ENCODE measurements at places on chromosomes 6 and 20.

GRCh38 chr20:44609516-44610312 is 27.3 kb downstream of the PKIG start:
- DNase-seq: peak; percentile 81

- no peak for DNase-seq
Measured at GRCh38 chr6:31464252-31465184, 33.4 kb upstream of the MICB start.

DNA sequence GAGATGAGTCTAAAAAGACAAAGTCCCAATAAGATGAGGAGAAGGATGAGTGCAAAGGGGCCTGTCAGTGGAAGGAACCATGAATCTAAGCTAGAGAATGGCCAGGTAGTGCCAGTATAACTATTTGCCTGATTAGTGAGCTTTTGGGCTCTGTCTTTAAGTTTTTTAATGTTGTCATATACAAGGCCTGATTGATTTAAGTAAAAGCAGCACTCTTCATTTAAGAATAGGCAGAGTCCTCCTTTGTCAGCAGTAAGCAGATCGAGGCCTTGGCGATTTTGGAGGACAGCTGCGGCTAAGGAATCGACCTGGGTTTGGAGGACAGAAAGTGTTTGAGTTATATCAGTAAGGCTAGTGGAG is 753.4 kb upstream of the ADGRB3 start:
- DNase-seq: no peak

DNA sequence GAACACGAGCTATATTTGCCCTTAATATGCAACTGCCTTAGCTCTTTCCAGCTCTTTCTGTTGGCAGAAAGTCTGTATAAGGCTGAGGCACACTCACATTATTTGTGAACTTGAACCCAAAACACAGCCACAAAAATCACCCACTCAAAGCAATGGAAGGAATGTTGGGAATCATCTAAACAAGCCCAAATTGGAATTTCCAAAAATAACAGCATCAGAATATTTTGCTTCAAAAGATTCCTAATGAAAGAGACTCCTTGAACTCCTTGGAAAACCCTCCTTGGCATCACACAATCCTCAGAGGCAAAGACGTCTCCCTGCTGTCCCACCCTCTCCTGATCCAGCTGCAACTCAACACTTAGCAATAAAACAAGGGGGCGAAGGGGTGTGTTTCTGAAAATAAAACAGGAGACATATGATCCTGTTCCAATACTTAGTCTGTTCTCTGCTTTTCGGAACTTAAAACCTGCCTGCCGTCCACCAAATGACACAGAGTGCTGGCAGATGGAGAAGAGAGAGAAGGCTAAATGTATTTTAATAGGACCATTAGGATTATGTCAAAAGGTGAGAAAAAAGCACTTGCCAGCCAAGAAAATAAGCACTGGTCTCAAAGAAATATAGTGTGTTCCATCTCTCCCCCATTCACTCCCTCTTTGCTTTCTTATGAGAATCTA is 320.7 kb upstream of the JARID2 start:
- DNase-seq: no peak

DNA sequence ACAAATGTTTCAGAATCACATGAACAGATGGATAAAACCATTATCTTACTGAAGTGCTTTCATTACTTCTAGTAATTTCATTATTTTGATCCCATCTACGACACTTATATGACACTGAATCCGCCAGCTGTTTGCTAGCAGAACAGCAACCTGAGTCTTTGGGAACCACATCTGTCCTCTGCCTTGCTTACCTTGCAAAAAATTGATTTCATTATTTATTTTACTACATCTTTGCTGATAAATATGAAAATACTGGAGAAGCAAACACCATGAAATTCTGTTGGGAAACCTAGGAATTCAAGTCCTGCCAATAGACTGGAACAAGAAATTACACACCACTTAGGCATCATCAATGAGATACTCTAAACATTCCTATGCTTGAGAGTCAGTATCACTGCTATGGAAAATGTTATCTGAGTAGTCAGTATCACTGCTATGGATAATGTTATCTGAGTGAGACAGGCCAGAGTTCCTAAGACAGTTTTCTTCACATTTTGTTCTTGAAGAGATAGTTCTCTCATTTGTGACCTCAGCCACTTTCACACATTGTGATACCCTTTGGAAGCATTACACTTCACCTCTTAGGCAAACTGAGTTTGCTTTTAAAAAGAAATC is 91.9 kb downstream of the PDE10A start:
- no peak for DNase-seq

DNA sequence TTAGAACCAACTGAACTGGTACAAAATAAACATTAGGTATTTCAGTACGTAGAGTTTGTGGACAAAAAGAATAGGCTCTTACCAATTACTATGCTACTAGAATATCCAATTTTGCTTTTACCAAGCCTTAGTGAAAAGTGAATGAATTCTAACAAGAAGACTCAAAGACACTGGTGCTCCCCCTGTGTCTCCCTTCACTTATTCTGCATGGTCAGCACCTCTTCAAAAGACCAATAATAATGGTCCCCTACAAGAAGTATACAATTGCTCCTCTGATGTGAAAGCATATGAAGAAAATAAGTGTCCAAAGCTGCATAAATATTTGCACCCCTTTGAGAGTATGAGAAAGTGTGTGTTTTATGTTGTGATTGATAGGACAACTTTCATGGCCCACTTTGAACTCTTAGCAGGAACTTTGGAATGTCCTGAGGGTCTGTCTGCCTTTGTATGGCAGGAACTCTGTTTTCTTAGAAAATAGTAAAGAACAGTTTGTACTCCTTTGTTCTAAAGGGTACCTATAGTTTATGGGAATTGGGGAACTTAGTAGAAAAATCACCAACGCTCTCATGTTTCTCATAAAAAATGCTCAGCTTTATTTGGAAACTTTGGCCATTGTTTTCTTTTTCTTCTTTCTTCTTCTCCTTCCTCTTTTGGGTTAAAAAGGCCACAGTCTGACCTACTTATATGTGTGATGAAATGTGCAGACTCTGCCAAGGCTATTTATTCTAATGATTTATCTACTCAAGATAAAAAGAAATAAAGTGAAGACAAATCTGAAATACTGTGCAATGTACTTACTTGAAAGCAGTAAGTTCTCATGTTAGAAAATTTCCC is 352.4 kb downstream of the LAMA2 start:
- no peak for DNase-seq

DNA sequence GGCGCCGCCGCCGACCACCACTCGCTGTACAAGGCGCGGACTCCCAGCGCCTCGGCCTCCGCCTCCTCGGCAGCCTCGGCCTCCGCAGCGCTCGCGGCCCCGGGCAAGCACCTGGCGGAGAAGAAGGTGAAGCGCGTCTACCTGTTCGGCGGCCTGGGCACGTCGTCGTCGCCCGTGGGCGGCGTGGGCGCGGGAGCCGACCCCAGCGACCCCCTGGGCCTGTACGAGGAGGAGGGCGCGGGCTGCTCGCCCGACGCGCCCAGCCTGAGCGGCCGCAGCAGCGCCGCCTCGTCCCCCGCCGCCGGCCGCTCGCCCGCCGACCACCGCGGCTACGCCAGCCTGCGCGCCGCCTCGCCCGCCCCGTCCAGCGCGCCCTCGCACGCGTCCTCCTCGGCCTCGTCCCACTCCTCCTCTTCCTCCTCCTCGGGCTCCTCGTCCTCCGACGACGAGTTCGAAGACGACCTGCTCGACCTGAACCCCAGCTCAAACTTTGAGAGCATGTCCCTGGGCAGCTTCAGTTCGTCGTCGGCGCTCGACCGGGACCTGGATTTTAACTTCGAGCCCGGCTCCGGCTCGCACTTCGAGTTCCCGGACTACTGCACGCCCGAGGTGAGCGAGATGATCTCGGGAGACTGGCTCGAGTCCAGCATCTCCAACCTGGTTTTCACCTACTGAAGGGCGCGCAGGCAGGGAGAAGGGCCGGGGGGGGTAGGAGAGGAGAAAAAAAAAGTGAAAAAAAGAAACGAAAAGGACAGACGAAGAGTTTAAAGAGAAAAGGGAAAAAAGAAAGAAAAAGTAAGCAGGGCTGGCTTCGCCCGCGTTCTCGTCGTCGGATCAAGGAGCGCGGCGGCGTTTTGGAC is 2.0 kb downstream of the SOX4 start:
- DNase-seq: no peak

- no peak for DNase-seq
Measured at GRCh38 chr20:41047975-41048305, 19.3 kb downstream of the TOP1 start.

GRCh38 chr20:50630578-50631263 is 60.6 kb downstream of the RIPOR3 start:
- DNase-seq: no peak

DNA sequence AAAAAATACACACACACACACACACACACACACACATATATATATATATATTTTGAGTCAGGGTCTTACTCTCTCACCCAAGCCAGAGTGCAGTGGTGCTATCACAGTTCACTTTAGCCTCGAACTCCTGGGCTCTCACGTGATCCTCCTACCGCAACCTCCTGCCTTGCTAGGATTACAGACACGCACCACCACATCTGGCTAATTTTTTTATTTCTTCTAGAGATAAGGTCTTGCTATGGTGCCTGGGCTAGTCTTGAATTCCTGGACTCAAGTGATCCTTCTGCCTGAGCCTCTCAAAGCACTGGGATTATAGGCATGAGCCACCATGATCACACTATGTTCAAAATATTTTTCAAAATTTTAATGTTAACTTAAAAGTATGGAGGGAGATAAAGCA is 43.5 kb downstream of the NUP153 start:
- no peak for DNase-seq

DNA sequence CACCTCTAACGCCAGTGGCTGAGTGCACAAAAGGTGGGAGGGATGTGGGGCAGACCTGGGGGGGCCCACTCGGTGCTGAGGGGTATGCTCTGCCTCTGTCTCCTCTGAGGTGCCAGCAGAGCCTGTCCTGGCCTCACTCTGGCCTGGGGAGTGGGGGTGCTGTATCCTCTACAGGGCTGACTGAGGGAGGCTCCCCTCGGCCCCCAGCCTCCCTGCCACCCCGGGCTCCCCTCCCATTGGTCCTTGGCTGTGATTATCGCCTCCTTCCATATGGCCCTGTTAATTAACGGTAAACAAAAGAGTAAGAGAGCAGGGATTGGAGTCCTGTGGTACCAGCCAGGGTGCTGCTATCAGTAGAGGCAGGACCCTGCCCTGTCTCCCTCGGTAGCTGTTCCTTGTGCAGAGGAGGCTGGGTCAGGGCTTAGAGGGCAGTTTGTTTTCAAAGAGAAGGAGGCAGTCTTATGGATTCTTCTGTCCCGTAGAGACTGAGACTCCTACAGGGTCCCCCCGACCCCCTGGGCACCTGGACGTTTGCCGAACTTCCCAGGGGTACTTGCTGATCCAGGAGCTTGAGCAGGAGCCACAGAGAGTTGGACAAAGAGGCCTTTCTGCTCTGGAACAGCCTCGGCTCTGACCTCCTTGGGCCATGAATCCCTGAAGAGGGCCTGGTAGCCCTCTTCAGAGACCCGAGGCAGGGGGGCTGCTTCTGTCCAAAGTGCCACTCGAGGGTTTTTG is 1.8 kb downstream of the MYT1 start:
- no peak for DNase-seq

DNA sequence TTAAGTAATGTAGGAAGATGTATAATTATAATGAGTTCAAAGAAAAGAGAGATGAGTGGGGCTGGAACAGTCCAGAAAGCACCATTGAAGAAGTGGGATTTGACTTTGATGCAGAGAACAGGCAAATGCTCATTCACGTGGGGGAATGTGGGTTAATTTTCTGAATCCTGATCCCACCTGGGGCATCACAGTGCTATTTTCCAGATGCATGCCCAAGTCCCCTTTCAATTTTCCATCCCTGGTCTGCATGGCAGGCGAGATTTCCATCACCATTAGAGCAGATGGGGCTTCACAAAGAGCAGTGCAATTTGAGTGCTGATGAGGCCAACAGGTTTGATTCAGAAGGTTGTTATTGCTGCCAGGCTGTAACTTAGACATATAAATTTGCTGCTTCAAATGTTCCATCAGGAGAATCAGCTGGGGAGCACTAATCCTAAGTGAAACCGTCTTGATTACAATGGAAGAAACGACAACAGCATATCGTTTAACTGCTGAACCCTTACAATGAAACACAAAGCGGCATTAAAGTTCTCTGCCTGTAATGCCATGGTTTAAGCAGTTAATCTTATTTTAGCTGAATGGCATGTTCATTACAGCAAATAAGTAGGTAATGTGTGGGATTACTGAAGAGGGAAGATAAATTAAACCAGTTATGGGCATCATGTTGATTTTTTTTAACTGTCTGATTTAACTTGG is 45.2 kb downstream of the OSTM1 start:
- DNase-seq: no peak

DNA sequence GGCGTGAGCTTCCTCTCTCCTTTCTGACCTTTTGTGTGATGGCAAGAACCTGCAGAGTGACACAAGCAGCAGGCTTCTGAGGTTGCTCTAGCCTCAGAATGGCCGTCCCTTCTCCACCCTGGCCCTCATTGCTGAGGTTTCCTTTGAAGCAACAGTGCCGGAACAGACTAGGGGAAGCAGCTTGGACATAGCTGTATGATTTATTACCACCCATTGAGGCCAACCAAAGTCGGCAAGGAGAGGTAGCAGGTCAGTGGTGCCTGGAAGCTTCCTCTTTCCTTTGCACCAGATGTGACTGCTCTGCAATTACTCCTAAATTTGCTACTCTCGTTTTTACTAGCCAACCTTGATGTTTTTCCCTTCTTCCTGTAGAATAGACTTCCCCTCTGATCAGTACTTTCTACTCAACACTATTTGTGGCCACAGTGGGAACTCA is 31.4 kb downstream of the PTPN1 start:
- DNase-seq: no peak

DNA sequence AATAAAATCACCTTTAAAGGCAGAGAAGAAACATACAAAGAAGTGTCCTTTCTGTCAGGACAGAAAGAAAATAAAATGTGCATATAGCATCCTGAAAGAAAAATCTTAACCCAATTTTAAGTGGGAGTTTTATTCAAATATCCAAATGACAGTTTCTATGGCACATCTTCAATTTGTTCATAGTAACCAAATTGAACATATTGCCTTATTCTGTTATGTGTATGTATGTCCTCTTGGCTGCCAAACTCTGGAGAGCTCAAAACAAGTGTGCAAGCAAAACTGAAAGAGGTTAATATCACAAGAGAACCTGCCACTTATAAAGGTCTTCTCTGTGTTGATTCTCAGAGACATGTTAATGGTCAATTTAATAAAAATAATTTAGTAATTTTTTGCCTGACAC is 334.7 kb downstream of the BCKDHB start:
- DNase-seq: no peak

- DNase-seq: no peak
Measured at GRCh38 chr6:15775741-15776140, 112.9 kb upstream of the DTNBP1 start.

DNA sequence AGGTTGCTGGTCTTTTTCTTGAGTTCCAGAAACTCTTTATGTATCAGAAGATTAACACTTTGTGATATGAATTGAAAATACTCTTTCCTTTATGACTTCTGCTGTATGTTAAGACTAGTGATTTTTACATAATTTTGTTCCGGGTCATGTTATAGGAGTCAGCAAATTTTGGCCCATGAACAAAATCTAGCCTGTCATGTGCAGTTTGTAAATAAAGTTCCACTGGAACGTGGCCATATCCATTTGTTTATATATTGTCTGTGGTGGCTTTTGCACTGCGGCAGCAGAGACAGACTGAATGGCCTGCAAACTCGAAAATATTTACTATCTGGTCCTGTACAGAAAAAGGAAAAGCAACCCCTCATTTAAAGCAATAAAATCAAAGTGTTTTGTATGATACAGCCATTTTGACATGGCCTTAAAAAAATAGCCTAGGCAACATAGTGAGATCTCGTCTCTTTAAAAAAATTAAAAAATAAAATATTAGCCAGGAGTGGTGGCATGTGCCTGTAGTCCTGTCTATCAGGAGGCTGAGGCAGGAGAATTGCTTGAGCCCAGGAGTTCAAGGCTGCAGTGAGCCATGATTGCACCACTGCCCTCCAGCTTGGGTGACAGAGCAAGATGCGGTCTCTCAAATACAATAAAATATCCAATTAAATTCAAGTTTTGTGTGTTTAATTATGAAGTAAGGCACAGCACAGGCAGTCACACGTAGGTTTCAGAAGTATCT is 36.9 kb downstream of the SNX9 start:
- no peak for DNase-seq
